ENCODE measurements at places on chromosomes 2 and 18. TPM values are rescaled to one million over a fixed set of nuclear protein-coding genes. Genes with fewer than 3 reads are reported as not detected.

SULT1C4 gene
- total RNA-seq = not detected

ECEL1 gene
- total RNA-seq = 0.19 TPM

GAREM1 gene
- not detected for total RNA-seq

CCBE1 gene
- not detected for total RNA-seq

CFC1 gene
- not detected for total RNA-seq

AKAIN1 gene
- not detected for total RNA-seq

UPP2 gene
- not detected for total RNA-seq

- no peak for DNase-seq
These were observed 45.4 kb downstream of the FER1L5 start for GRCh38 chr2:96687711-96688640.

GRCh38 chr2:33904801-33905200, 305.7 kb upstream of the FAM98A start:
- no peak for DNase-seq

GRCh38 chr2:28150236-28150915, 242.3 kb upstream of the FOSL2 start:
- DNase-seq = no peak

DNA sequence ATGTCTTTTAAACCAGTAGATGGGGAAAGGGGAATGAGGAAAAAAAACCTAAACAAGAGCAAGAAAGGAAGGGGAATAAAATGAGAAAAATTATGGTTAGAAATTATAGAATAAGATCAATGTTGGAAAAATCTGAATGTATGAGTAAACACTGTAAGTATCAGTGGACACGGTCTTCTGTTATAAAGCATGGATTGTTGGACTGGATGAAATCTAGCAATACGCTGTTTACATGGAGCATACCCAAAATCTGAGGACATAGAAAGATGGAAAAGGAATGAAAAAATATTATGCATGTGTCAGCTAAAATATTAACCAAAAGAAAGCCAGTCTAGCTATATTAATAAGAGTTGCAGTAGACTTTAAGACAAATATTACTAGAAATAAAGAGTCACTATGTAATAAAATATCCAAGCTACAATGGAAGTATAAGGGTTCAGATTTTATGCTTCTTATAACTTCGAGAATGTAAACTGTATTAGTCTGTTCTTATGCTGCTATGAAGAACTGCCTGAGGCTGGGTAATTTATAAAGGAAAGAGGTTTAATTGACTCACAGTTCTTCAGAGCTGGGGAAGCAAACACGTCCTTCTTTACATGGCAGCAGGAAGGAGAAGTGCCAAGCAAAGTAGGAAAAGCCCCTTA, 32.4 kb downstream of the DDX1 start:
- no peak for DNase-seq

GRCh38 chr2:102979429-102979828, 217.6 kb downstream of the TMEM182 start:
- no peak for DNase-seq

- DNase-seq = no peak
These were observed 352.7 kb downstream of the ARL6IP6 start for GRCh38 chr2:153071090-153071489.

GRCh38 chr2:46847185-46847710, 68.4 kb downstream of the MCFD2 start:
- no peak for DNase-seq

All from activated CD4-positive, alpha-beta T cell treated with anti-CD3 and anti-CD28 coated beads for 36 hours (primary cell).